ENCODE measurements at places on chromosomes 6 and 20.

DNA sequence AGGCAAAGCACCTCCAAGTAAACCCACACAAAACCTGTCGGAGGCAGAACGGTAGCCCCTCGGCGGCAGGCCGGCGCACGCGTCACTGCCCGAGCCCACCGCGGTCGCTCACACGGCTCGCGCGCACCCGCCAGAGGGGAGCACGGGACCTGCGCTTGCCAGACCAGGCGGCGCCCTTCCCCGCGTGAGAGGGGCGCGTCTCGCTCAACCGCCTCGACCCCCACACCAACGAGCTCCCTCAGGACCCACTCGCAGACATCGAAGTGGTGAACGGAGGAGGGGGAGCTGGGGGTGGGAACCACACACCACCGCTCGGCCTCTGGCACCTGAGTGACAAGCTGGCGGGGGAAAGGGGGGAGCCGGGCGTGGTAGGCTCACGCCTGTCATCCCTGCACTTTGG lies 1513.4 kb upstream of the DEFB115 start:
- DNase-seq = no peak

GRCh38 chr6:38370653-38371601 lies 268.8 kb downstream of the BTBD9 start:
- no peak for DNase-seq

- no peak for DNase-seq
Observed at GRCh38 chr6:72042088-72042487, 155.7 kb downstream of the RIMS1 start.

DNA sequence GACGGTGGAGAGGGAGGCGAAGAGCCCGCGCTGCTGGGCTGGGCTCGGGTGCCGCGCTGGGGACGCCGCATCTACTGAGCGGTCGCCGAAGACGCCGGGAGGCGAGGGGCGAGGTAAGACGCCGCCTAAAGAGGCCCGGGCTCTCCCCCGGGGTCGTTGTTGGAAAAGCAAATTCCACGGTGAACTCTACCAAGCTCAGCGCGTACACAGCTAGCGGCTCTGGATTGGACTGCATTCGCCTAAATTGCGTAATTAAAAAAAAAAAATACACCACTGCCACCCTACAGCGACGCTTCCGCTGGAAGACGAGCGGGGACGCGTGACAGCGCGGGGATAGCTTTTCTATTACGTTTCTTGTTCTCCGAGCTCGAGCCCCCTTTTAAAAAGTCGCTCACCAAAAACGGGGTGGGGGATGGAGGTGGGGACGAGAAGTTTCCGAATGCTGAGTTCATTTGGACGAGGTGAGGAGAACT lies 92.0 kb upstream of the PRDM1 start:
- DNase-seq = no peak

GRCh38 chr20:32943490-32944052 lies 60.7 kb downstream of the SUN5 start:
- no peak for DNase-seq

DNA sequence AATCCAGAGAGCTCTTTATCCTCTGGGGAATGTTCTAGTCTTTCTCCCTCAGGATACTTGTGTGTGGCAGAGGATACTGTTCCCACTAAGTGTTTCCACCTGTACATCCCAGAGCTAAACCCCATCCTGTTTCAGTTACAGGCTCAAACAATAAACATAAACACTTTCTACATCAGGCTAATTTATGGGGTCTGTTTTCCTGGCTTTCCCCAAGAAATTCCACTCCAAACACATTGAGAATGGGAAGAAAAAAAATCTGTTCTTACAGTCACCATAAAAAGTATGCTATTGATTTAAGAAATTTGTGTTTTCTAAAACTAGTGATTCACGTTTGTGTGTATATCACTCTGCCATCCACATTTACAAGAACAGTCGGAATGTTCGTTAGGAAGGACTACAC lies 293.9 kb upstream of the FOXQ1 start:
- no peak for DNase-seq
